ENCODE measurements at places on chromosomes 7 and 10. TPM values are rescaled to one million over a fixed set of nuclear protein-coding genes. Genes with fewer than 3 reads are reported as not detected.

The ZNF722 gene
- total RNA-seq: not detected

The CCAR1 gene
- total RNA-seq: 41.0 TPM

The ICA1 gene
- total RNA-seq: 49.8 TPM

The POM121L12 gene
- total RNA-seq: not detected

GRCh38 chr10:4813023-4813422 is 13.0 kb upstream of the AKR1E2 start:
- no peak for DNase-seq

GRCh38 chr10:97372233-97372875 is 28.8 kb downstream of the RRP12 start:
- DNase-seq: no peak

DNA sequence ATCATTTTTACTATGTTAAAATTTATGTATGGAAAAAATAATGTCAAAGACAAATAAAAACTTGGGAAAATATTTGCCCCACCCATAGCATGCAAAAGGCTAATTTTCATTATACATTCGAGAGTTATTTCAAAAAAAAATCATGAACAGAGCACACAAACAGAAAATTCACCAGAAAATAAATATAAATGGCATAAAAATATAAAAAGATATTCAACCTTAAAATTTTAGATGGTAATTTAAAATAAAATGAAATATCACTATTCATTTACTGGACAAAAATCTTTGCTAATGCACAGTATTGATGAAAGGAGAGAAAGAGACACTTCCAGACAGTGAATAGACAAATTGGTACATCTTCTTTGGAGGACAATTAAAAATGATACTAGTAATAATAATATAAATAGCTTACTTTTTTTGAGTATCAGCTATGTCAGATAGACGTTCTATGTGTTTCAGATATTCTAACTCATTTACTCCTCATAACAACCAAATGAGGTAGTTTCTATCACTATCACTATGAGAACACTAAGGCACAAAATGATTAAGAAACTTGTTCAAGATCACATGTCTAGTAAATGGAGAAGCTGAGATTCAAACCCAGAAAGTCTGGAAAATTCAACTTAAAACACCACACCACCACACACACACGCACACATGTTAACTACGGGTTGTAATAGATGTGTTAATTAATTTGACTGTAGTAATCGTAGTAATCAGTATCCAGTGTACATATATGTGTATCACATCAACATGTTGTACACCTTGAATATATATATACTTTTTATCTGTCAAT is 63.0 kb downstream of the CCDC71L start:
- DNase-seq: no peak

- DNase-seq: no peak
Measured at GRCh38 chr7:42235741-42236161, 1.3 kb downstream of the GLI3 start.

GRCh38 chr10:118241229-118242137 is 100.6 kb downstream of the FAM204A start:
- DNase-seq: peak; percentile 54

- DNase-seq: no peak
Measured at GRCh38 chr7:54904130-54904529, 114.7 kb upstream of the EGFR start.

- no peak for DNase-seq
Measured at GRCh38 chr7:151245360-151246101, 3.0 kb downstream of the SMARCD3 start.

- DNase-seq: no peak
Measured at GRCh38 chr7:92010215-92010614, 69.6 kb downstream of the AKAP9 start.

GRCh38 chr7:138748666-138749065 is 47.5 kb upstream of the SVOPL start:
- no peak for DNase-seq

DNA sequence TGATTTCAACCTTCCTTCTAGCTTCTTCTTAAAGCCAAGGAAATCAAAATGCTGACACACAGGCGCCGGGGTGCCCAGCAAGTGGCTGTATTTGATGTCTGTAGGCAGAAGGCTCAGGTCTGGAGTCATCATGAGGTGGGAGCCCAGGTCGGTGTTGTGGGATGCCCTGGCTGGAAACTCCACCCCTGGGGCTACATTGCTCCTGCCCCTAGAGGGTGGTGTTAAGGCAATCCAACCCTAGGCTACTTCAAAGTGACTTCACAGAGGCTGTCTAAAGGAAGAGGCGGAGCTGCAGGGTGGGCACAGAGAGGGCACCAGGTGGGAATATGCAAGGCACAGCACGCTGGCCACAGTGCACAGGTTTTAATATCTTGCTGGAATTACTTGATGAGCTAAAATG is 200.9 kb downstream of the ADAM12 start:
- no peak for DNase-seq

GRCh38 chr7:13990319-13990983 is 985 bp upstream of the ETV1 start:
- peak; percentile 34 for DNase-seq

DNA sequence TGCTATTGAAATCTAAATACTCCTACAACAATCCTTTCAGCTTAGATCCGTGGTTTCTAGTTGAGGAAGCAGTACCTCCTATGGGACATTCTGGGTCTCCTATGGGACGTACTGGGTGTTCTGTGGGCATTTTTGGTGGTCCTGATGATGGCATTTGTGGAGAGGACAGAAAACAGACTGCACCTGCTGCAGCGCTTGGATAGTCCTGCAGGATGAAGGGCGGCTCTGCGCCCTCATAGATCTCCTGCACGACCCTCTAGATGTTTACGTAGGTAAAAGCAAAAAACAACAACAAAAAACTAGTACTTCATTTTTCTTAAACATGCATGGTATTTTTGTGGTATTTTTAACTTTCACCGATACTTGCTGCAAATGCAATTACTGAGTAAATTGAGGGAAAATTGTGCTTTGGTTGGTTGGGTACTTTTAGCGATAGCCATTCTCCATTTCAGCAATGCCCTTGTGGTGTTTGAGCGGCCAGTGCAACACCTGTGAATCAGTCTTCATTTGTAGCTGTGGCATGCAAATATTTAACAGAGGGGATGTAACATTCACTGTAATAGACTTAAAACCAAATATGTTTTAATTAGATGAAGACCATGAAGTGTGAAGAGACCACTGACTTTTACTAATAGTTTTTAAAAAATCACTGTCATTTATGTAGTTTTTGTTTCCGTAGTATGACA is 461.2 kb downstream of the SDK1 start:
- no peak for DNase-seq

GRCh38 chr10:128577958-128578750 is 451.9 kb upstream of the MKI67 start:
- DNase-seq: no peak

- no peak for DNase-seq
Measured at GRCh38 chr7:70193514-70193913, 595.2 kb downstream of the AUTS2 start.
